ENCODE measurements at places on chromosomes 7 and 10.

- no peak for DNase-seq
These were observed 126.4 kb upstream of the SDK1 start for GRCh38 chr7:3174515-3175284.

DNA sequence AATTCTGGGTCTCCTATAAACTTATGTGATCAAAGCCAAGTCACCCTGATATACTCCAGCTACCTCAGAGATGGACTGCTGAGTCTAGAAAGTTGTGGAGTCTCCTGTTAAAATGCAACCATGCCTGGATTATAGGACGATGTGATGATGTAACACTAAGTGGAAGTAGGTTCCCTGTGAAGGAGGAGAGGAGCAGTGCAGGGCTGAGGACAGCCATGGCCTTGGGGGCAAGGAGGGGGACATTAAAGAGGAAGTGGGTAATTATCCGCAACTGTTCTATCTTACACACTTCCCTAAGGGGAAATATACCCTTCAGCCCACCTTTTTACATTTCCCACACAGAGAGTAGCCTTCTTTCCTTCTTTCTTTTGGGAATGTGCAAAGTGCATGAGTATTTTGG, 63.8 kb downstream of the MTPN start:
- DNase-seq: no peak

DNA sequence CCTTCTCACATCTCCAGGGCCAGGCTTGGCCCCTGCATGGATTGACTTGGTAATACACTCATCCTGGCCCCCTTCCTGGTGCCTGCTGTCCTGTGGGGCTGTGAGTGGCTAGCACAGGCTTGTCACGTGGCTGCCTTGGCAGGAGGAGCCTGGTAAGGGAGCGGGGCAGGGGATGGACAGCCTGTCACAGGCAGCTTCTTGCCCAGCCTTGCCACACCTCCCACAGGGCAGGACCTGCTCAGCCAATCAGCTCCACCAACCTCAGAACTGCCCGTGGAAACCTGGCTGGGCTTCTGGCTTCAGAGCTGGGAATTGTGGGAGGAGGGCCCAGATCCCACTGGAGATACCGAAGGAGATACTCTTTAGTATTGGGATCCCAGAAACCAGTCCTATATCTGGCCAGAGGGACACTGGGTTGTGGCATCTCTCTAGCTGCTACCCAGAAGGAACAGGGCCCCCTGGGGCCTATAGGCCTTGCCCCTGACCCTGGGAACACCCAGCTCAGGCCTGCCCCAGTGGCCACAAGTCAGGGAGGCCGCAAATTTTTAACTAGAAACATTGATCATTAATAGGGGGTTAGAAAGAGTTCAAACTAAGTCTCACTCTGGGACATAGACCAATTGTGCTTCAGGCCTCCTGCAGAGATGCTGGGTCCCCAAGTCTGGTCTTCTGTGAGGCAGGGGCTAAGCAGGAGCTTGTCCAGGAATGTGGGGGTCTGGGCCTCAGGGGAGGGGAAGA, at the start of gene HOGA1:
TSS of gene HOGA1 (plus strand) at position 330 of the 738 bp plus-strand sequence. CDS start at position 645, 315 bp downstream.
- no peak for DNase-seq

DNA sequence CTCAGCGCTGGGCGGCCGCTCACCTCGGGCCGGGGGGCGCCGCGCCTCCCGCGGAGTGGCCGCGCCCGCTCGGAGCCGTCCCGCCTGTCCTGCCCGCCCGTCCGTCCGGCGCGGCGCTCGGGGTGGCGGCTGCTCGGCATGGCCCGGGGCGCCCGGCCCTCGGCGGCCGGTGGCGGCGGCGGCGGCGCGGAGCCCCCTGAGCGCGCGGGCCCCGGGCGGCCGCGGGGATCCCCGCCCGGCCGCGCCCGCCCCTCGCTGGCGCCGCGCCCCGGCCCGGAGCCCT, 338 bp downstream of the SDK1 start:
- no peak for DNase-seq

GRCh38 chr10:117662751-117663540, 120.4 kb downstream of the EMX2 start:
- no peak for DNase-seq

DNA sequence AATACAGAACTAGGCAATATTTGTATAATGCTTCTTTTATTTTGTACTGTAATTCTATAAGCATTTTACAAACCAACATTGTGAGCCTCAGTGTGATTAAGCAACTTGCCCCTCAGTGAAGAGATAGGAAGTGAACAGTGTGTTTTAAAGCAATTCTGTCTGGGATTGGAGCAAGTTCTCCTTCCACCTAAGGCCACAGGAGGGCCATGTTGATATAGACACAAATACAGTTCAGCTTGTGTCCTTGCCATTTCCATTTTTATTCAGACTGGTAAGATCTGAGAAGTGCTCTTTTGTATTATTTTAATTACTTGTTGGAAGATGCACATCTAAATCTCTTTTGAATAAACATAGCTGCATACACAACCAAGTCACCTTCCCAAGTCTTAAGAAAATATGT, 416.3 kb upstream of the COBL start:
- DNase-seq: no peak

- DNase-seq: no peak
These were observed 193.9 kb downstream of the FAM107B start for GRCh38 chr10:14580671-14581332.

DNA sequence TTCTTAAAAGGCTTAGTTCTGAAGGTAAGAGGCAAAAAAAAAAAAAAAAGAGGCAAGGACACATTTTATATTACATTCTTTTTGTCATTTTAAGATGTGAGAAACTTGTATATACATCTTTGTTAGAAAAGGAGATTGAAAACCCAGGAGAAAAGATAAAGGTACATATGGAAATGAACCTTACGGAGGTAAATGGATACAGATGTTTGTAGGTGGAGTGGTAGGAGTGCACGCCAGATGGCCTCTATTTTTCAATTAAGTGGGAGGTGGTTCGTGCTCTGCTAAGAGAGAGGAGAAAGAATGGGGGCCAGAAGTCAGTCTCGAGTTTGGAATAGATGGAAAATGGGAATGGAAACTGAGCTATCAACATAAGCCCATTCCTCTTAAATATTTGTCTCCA, 622.5 kb upstream of the GHITM start:
- no peak for DNase-seq

- no peak for DNase-seq
These were observed 27.3 kb downstream of the DIP2C start for GRCh38 chr10:662223-662605.

- DNase-seq: no peak
These were observed 163.9 kb downstream of the JCAD start for GRCh38 chr10:29895456-29895855.

All from effector memory CD4-positive, alpha-beta T cell (primary cell).